ENCODE measurements at places on chromosomes 2 and 18. TPM values are rescaled to one million over a fixed set of nuclear protein-coding genes. Genes with fewer than 3 reads are reported as not detected.

Gene HES6
- 6.5 TPM for total RNA-seq

Gene SERTAD2
- 16.7 TPM for total RNA-seq

Gene ATAD2B
- total RNA-seq: 30.5 TPM

Gene ALKAL2
- 2.7 TPM for total RNA-seq

Gene KIAA2012
- 0.18 TPM for total RNA-seq

Gene NEUROD1
- not detected for total RNA-seq

Gene KIF5C
- 3.6 TPM for total RNA-seq

Gene CPLX4
- not detected for total RNA-seq

Gene REG3G
- total RNA-seq: not detected

Gene CABYR
- 5.1 TPM for total RNA-seq

Gene GALNT5
- 0.70 TPM for total RNA-seq

Gene C2orf81
- 3.7 TPM for total RNA-seq

Gene G6PC2
- total RNA-seq: 0.23 TPM

Gene CD8A
- 0.47 TPM for total RNA-seq

Gene SLC30A3
- 2.2 TPM for total RNA-seq

Gene ZFAND2B
- 27.9 TPM for total RNA-seq

Gene UGT1A5
- not detected for total RNA-seq

Gene SCG2
- 1.1 TPM for total RNA-seq

Gene BMP10
- total RNA-seq: not detected

Gene MC2R
- total RNA-seq: not detected

Gene CYP27A1
- 45.4 TPM for total RNA-seq

Gene ELMOD3
- total RNA-seq: 25.7 TPM

Gene TPRKB
- total RNA-seq: 23.7 TPM

Gene CDK5R2
- total RNA-seq: 0.12 TPM

Gene CRYBA2
- not detected for total RNA-seq

Gene FHOD3
- 44.5 TPM for total RNA-seq

Gene CCT7
- 189 TPM for total RNA-seq

Gene LIMS4
- 4.4 TPM for total RNA-seq

Gene SCN9A
- 5.0 TPM for total RNA-seq

Gene POTEC
- not detected for total RNA-seq

Gene C2orf72
- total RNA-seq: 3.0 TPM

Measured in metanephros (tissue), 2 donors.